Activated CD4-positive, CD25-positive, alpha-beta regulatory T cell (primary cell): ENCODE measurements at places on chromosomes 2 and 18.

DNA sequence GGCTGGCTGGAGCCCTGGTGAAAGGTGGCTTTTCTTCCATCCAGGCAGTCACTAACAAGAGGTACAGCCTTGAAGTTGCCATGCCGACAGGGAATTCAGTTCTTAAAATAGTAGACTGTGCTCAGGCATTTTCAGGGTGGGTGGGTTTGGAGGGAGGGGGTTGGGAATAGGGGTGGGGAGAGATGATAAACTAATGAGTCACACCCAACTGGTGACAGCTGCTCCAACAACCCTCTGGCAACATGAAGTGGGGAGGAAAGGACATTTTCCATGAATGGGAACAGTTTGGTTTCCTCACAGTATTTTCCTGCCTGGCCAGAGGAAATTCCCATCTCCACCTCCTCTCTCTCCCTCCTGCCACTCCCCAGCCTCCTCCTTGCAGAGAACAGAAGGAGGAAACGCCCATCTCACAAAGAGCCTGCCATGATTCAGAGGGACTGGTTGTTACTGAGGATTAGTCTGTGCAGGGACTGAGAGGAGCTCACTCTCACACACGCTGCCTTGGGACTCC is 113.0 kb upstream of the SLC1A4 start:
- DNase-seq: no peak

DNA sequence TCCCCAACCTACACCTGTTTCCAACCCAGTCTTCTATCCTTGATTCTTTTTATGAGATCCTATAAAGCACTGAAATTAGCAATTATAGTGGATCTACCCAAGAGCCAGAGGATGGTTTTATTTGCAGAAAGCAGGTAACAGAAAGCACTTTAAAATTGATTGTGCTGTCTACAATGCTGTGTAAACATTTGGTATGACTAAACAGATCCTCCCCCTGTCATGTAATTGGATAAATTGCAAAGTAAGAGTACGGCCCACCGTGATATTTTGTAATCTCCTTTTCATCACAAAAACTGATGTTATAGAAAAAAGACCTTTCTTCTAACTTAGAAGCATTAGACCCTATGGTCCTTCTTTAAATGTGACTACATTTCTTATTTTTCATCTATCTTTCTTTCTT is 11.3 kb upstream of the PPP3R1 start:
- DNase-seq: no peak

DNA sequence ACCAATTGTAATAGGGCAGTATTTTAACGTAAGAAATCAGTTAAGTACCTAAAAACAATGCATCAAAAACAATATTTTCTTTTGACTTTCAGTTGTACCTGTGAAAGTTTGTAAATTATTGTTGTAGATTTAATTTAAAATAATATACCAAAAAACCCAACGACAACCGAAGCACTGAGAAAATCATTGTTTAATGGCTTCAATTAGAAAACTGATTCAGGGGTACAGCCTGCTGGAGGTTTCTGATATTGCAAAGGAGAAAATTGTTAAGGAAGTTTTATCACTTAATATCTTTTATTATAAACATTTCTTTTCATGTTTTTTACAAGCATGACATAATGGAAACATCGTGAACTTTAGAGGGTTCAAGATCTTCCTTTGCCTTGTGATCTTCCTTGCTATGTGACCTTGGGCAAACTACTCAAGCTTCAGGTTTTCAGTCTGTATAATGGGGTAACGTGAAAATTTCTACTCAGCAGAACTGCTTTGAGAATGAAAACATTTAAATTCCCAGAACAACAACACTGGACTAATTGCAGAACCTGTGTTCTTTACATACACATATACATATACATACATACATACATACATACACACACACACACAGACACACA is 76.3 kb upstream of the GLS start:
- DNase-seq: no peak

DNA sequence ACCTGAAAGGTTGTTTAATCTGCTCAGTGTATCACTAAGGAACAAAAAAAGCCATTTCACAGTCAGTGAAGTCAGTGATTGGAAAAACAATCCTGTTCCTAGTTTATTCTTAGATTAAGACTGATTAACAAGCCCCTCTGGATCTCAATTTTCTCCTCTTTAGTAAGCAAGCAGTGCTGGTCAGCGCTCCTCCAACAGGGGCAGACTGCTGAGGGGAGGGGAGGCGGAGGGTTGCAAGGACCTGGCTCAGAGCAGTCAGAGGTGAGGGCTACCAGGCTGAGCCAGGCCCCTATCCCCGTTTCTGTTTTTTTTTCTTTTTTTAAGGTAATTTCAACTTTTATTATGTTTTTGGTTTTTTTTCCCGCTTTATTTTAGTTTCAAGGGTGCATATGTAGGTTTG is 24.7 kb upstream of the KCNS3 start:
- no peak for DNase-seq

DNA sequence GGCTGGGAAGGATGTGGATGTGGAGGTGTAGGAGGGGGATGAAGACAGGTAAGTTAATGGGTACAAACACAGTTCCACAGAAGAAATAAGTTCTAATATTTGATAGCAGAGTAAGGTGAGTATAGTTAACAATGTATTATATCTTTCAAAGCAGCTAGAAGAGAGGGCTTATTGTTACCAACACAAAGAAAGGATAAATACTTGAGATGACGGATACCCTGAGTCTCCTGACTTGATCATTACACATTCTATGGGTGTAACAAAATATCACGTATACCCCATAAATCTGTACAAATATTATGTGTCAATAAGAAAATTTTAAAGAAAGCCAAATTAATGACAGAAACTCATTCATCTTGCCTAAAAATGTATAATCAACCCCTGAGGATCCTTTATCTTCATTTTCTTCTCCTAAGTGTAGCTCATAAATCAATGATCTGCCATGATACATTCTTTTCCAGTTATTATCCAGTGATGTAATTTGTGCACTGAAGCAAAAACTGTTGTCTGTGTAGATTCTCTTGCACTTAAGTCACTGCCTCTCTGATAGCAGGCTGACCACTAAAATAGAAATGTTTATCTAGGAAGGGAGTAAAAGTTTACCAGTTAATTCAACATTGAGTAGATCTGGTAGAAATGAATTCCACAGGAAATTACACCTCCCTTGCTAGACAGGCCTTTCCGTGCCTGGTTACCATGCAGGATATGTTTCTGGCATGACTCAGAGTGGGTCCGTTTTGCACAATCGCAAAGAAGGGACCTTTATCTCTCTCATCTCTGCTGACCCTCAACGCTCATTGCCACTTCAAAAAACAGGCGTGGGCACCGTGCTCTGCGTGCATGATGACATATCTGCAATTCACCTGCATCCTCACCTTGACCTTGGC is 249.7 kb upstream of the NCKAP5 start:
- DNase-seq: no peak

DNA sequence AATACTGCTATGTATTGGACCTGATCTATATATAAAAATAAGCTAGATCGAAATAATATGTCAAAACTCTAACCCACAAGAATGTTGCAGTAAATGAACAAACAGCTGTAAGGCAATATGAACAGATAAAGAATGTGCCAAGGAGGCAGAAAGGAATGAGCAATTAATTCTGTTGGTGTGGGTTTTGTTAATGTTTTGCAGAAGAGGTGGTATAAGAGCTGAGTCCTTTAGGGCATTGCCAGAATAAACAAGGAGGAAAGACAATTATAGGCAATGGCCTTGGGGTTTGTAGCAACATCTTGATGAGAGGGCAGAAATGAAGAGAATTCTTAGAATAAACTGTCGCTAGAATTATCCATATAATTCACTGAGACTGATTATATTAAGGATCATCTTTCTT is 240.9 kb upstream of the GULP1 start:
- no peak for DNase-seq

DNA sequence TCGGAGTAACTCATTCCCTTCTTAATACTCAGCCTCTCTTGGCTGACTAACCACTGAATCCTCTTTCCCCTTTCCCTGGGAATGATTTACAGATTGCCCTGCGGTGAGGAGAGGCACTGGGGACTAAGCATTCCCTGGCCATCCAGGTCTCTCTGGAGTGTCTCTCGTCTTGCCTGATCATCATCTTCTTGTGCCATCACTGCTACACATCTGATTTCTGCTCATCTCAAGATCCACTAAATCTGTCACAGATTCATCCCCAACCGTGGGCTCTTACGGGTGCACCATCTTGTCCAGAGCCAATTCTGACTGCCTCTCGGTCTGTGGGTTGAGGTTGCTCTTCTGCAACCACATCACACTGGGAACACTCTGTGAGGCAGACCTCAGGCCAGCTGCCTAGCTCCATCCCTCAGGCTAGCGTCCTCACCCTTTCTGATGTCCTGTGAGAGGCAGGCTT is 12.0 kb downstream of the SFTPB start:
- no peak for DNase-seq

GRCh38 chr2:128495996-128496547 is 177.4 kb upstream of the HS6ST1 start:
- DNase-seq: no peak

- no peak for DNase-seq
Observed at GRCh38 chr2:188380280-188380679, 88.6 kb downstream of the GULP1 start.

GRCh38 chr2:152588998-152589397 is 128.3 kb downstream of the PRPF40A start:
- DNase-seq: no peak

DNA sequence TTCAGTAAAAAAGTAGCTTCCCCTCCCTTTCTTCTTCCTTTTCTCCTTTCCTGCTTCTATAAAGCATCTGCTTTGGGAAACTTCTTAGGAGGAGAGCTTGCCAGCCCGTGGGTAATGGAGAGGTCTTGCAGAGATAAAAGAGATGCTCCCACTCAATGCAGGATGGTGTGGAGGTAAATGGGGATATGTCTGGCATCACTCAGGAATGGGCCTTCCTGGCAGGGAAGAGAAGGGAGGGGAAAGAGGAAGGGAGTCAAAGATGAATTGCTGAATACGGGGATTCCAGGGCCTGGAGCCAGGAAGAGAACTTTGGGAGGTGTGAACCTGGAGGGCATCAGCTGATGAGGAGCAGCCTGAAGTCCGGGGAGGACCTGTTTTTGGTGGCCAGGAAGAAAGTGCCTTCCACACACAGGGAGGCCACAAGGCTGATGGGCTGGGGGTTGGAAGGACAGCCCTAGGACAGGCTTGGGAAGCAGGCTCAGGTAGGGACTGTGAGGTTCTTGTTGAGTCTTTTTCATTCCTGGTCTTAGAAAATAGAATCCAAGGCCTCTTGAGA is 25.2 kb downstream of the IL1B start:
- no peak for DNase-seq
